ENCODE measurements at places on chromosomes 1 and 21.
A peak's percentile ranks its signal among the peaks of the same experiment; 100 is the strongest.

GRCh38 chr1:210726621-210727020, 397.9 kb downstream of the HHAT start:
- DNase-seq = peak; percentile 37

DNA sequence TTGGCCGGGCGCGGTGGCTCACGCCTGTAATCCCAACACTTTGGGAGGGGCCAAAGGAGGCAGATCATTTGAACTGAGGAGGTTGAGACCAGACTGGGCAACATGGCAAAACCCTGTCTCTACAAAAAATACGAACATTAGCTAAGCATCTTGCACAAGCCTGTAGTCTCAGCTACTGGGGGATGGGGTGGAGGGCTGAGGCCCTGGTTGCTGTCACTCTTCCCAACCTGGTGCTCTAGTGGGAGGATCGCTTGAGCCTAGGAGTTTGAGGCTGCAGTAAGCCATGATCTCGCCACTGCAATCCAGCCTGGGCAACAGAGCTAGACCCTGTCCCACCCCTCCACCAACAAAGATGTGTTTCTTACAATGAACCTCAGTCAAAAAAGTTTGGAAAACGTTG, 2.8 kb downstream of the PHGDH start:
- no peak for DNase-seq

GRCh38 chr1:23178414-23178813, 9.8 kb upstream of the LUZP1 start:
- no peak for DNase-seq

DNA sequence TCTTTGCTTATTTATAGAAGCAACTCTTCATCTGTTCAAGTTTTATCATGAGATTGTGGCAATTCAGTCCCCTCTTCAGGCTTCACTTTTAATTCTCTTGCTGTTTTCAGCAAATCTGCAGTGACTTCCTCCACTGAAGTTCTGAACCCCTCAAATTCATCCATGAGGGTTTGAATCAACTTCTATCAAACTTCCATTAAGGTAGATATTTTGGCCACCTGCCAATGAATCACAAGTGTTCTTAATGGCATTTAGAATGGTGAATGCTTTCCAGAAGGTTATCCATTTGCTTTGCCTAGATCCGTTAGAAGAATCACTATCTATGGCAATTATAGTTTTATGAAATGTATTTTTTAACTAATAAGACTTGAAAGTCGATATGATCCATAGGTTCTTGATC, 946.7 kb upstream of the B3GALT2 start:
- DNase-seq = no peak

- DNase-seq = no peak
These were observed 26.0 kb downstream of the LMX1A start for GRCh38 chr1:165330483-165330882.

- no peak for DNase-seq
These were observed 25.3 kb downstream of the PIGK start for GRCh38 chr1:77193951-77194350.

DNA sequence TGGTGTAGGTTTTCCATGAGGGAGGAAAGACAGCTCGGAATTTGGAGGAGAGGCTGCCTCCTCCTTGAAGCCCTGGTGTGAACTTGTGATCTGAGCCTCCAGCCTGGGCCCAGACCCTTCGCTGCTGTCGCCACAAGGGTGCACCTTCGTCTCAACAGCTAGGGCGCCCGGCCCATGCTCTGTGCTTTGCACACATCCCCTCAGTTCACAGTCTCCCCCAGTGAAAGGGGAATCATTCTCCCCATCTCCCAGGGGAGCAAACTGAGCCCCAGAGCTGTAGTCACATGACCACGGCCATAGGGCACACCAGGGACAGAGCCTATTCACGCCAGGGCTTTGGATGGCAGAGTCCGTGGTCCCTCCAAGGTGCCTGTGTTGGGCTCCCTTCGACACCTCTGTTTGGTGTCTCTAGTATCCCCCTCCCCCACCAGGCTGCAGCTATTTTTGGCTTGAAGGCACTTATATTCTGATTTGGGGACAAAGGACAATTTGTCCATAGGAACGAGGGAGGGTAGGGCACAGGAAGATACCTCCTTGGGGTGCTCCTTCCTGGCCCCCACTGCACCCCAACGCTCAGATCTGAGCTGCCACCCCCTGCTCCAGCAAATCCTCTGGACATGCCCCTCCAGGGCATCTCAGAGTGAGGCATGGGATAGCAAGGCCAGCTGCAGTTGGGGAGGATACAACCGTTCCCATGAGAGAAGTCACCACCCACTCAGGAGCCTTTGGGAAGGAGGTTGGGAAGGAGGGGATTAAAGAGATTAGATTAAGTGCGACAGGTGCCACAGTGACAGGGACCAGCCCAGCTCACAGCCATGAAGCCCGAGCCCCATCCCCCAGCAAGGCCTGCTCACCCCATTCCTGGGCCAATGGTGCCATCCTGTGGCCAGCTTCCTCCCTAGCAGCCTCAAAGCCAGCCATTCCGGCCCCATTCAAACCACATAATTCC, 15.7 kb downstream of the MATN1 start:
- peak; percentile 74 for DNase-seq

DNA sequence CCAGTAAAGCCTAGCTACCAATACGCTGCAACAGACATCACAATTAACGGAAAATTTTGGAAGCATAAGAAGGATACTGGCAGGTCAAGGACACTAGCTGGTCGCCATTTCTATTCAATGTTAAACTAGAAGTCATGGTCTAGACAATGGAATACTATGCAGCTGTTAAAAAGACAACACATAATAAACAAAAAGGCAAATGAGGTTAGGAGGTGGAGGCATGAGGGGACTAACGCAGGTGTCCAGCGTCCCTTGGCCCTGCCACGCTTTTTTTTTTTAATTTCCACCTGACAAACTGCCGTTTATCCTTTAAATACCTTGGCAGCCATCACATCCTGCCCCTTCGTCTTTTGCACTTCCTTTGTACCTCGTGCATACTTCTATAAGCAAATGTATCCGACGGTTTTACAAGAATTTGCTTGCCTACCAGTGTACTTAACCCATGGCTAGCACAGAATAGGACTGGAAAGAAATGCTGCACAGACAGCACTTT, 698 bp upstream of the SLC22A15 start:
- DNase-seq = no peak

DNA sequence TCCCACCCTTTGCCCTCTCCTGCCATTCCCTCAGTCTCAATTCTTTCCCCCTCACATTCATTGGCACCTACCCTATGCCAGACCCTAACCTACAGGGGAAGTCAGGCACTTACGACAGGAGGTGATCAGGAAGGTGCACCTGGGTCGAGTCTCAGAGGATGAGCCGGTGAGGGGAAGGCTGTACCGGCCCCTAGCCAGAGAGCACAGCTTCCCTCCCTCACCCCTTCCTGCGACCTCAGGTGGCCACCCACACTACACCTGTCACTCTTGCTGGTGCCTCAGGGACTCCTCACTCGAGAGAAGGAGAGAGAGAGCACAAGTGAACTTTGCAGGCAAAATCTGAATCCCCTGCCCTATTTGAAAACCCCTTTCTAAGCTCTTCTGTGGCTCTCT, 1.7 kb upstream of the MYOM3 start:
- DNase-seq = no peak

DNA sequence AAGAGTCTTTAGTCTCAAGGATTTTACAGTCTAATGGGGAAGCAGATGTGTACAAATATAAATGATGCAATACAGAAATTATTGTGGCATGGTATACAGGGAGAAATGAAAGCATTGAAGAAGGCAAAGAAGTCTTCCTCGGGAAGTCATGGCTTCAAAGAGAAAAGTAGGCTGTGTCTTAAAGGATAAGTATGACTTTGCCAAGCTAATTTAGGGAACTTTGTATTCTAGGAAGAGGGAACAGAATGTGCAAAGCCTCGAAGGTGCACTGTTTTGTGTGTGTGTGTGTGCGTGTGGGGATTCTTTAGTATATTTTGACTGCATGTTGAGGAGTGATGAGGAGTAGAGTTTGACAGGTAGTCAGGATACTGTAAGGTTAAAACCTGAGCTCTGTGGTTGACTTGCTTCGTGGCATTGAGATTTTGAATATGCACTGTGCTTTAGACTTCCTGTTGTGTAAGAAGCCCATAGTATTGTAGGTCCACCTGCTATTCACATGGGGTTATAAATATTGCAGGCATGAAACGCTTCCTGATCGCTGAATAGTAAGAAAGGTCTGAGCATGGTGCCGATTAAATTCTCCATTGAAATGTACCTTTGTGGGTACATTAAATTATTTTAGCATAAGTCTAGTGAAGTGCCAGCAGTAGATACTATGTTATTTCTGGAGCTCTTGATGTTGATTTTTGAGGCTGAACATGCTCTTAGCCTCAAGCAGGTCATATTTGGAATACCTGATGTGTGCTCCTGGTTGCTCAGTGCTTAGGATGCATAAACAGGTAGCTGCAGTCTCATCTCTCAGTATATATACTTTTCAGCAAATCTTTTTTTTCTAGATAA, 8.0 kb downstream of the SMAP2 start:
- DNase-seq = no peak

DNA sequence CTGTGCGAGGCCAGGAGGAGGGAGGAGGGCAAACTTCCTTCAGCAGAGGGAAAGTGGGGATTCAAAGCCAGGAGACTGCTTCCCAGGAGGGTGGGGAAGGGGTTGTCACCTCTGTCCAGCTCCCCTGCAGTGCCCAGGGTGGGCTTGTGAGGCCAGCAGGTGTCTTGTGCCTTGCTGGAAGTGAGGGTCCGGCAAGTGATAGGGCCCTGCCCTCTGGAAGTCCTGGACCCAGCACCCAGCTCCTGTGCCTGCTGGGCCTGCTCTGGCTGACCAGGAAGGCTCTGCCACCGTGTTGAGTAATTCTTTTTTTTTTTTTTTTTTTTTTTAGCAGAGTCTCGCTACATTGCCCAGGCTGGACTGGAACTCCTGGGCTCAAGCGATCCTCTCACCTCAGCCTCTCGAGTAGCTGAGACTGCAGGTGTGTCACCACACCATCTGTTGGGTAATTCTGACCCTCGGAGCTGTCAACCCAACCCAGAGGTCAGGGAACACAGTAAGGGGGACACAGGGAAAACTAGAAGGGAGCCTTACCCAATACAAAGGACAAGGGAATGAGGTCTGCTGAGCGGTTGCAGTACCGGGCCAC, 1.0 kb downstream of the BEST4 start:
- DNase-seq = no peak

- DNase-seq = no peak
These were observed 73.6 kb downstream of the SMYD2 start for GRCh38 chr1:214354440-214355148.

DNA sequence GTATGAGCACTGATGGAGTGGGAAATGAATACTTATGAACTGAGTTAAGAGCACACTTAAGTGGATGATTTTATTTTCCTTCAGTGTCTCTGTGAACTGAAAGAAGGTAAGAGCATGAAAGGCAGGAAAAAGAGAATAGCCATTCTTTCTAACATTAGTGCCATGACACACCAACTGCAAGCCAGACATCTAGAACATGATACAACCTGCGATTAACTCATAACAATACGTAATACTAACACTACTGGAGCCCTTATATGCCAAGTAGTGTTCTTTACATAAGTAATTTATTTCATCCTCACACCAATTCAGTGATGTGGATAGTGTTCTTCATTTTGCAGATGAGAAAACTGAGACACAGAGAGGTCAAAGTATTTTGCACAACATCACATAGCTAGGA, 56.7 kb downstream of the PRRX1 start:
- no peak for DNase-seq

Data from activated CD4-positive, alpha-beta T cell treated with anti-CD3 and anti-CD28 coated beads, Interleukin-2, amount 50 U/mL, for 48 hours (primary cell).